ENCODE measurements at places on chromosomes 6 and 20.

- DNase-seq = no peak
Measured at GRCh38 chr6:164214066-164214465, 799.5 kb downstream of the QKI start.

- no peak for DNase-seq
Measured at GRCh38 chr6:10332111-10332510, 82.8 kb downstream of the TFAP2A start.

DNA sequence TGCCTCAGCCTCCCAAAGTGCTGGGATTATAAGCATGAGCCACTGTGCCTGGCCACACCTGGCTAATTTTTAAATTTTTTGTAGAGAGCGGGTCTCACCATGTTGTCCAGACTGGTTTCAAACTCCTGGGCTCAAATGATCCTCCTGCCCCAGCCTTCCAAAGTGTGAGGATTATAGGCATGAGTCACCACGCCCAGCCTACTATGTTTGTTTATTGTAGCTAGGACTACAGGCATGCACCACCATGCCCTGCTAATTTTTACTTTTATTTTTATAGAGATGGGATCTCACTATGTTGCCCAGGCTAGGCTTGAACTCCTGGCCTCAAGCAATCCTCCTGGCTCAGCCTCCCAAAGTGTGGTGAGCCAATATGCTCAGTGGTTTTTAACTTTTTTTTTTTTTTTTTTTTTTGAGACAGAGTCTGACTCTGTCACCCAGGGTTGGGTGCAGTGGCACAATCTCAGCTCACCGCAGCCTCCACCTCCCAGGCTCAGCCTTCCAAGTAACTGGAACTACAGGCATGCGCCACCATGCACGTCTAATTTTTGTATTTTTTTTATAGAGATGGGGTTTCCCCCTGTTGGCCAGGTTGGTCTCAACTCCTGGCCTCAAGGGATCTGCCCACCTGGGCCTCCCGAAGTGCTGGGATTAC, 12.0 kb upstream of the DDX43 start:
- no peak for DNase-seq

GRCh38 chr6:5726976-5727718, 279.6 kb downstream of the NRN1 start:
- no peak for DNase-seq

DNA sequence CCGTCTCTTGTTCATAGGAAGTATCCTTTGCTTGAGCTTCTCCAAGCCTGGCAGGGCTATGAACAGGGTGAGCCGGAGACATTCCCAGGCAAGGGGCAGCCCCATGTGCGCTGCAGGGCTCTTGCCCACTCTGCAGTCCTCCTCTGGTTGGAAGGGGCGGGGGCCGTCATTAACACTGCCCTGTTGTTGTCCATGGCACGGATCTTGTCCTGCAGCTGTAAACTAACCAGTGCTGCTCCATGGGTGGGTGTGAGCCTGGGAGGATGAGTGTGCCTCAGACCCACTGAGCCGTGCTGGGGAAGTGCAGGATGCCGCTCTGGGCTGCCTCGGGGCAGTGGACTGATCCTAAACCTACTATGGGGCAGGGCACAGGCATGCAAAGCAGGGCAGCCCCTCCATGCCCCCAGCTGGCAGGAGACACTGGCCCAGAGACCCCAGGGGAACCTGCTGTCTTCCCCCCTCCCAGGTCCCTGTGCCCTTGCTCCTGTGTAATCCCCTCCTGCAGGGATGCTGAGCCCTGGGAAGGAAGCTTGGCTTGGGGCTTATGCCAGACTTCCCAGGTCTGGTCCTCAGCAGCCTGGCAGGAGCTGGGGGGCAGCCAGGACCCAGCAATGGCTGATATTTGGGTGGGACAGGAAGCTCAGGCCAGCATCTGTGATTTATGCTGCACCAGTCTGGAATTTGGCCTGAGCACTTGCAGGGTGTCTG, 8.5 kb downstream of the EBF4 start:
- DNase-seq = no peak

- DNase-seq = no peak
Measured at GRCh38 chr20:35739294-35740163, 2.5 kb downstream of the RBM39 start.
